ENCODE measurements at places on chromosomes 12 and 14.

DNA sequence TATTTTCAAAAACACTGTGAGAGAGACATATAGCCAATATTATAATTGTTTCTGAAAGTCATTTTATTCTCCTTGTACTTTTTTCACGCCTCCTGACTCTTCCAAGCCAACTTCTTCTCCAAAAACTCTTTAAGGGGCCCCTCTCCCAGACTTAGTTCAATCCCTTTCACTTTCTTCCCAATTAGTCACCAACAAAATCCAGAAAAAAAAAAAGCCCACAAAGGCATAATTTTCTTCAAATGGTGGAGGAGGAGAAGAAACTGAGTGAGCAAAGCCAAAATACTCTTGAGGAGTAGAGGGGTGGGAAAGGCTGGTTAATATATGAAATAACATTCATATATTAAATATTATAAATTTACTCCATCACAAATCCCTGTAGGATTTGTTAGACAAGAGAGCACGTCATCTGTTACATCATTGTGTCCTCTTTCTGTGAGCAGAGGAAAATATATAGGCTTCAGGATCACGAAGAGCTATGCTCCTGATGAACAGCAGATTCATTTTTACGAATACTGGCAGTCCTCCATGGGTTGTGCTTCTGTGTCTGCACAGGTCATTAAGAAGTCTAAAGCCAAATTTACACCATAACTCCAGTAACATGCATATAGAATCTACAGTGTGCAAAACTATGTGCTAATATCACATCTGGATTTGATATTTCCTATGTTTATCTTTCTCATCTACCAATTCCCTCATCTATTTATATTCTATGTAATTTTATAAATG is 25.9 kb upstream of the NID2 start:
- DNase-seq: no peak

- no peak for DNase-seq
Measured at GRCh38 chr12:40726366-40726765, 34.1 kb downstream of the CNTN1 start.

- DNase-seq: no peak
Measured at GRCh38 chr12:24574538-24574937, 374.4 kb downstream of the BCAT1 start.

DNA sequence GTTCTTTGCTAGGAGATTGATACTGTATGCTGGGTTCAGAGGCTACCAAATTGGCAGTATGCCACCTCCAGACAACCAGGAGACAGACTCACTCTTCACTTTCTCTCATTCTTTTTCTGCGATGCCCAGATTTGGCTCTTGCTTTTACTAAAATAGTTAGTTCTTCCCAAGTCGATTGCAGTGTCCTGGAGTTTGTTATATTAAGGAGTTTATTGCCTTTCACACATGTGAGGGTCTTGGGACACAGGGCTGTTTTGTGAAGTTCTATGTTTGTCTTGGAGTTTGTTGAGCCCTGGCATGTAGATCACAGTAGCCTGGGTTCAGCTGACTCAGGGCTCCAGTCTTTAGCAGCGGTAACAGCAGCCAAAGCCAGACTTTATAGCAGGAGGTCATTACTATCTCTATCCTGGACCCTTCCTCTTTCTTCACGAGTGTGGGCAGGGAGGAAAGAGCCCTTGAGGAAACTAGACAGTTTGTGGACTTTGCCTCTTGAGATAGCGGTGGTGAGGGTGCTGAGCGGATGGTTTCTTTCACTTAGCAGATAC is 1.6 kb downstream of the MLEC start:
- no peak for DNase-seq

DNA sequence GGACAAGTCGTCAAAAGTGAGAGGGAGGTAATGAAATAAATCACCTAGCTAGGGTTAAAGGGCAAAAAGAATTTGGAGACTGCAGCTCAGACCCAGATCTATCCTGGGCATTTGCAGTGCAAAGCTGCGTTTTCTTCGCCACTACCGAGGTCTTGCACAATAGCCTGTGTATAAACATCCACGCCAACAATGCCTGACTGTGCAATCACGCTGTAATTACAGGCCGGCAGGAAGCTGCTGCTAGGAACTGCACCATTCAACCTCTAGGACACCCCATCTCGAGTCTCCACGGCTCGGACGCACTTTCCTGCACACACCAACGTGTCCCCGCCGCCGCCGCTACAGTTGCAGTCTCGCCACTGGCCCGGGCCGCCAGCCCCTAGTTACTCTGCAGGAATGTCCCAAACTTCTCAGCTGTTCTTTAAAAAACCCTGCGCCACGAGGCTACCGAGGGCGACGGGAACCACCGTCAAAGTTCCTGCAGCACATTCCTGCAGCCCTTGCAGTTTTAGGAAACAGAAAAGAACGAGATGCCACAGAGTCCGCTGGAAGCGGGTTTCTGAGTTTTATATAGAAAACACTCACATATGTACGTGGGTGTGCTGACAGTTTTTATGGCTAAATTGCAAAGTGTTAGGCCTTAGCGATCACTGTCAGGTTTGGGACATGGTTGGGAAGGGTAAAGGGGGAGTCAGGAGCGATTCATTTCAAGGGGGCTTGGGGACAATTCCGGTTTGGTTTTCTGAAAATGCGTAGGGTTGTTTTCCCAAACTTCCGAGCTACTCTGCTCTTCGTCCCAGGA is 65.6 kb upstream of the PTGR2 start:
- no peak for DNase-seq

GRCh38 chr12:1203735-1204019 is 212.7 kb downstream of the ERC1 start:
- DNase-seq: no peak

DNA sequence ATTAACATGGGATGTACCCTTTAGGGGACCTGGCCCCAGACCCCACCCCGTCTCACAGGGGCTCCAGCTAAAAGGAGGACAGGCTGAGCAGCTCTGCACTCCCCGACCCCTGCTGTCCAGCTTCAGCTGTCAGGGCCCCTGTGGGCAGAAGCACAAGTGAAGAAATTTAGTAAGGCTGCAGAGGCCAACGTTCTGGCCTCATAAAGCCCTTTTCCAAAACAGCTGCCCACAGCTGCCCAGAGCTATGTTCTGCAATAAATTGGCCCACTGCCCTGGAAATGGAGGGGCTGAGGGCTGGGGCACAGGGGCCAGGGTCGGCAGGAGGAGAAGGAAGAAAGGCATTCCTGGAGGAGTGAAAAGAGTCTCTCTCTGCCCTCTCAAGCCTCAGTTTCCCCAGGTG is 357.1 kb downstream of the BCL11B start:
- DNase-seq: no peak

DNA sequence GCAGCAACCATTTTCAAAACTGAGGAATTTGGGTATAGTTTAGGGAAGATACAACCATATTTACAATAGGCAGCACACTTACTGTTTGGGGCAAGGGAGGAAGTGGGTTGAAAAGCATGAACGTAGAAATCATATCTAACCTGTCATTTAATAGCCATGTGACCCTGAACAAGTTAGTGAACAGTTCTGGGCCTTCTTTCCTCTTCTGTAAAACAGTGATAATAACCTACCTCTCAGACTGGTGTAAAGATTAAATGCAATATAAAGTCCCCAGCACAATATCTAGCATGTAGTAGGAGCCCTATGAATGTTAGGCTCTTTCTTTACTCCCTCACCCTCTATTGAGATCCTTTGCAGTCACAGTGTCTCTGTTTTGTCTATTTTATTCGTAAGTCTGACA is 33.5 kb downstream of the A2ML1 start:
- DNase-seq: no peak

- DNase-seq: no peak
Measured at GRCh38 chr12:14408208-14408607, 42.7 kb downstream of the ATF7IP start.

All from GM18507 (cell line).